ENCODE measurements at places on chromosomes 3 and 15.

GRCh38 chr3:40741729-40742128 lies 217.0 kb downstream of the ZNF621 start:
- DNase-seq: no peak

GRCh38 chr15:64877435-64877834 lies 34.3 kb upstream of the ANKDD1A start:
- no peak for DNase-seq

DNA sequence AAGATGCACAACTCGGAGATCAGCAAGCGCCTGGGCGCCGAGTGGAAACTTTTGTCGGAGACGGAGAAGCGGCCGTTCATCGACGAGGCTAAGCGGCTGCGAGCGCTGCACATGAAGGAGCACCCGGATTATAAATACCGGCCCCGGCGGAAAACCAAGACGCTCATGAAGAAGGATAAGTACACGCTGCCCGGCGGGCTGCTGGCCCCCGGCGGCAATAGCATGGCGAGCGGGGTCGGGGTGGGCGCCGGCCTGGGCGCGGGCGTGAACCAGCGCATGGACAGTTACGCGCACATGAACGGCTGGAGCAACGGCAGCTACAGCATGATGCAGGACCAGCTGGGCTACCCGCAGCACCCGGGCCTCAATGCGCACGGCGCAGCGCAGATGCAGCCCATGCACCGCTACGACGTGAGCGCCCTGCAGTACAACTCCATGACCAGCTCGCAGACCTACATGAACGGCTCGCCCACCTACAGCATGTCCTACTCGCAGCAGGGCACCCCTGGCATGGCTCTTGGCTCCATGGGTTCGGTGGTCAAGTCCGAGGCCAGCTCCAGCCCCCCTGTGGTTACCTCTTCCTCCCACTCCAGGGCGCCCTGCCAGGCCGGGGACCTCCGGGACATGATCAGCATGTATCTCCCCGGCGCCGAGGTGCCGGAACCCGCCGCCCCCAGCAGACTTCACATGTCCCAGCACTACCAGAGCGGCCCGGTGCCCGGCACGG lies 991 bp downstream of the SOX2 start:
- no peak for DNase-seq

GRCh38 chr3:107227091-107227490 lies 150.1 kb upstream of the CCDC54 start:
- no peak for DNase-seq

DNA sequence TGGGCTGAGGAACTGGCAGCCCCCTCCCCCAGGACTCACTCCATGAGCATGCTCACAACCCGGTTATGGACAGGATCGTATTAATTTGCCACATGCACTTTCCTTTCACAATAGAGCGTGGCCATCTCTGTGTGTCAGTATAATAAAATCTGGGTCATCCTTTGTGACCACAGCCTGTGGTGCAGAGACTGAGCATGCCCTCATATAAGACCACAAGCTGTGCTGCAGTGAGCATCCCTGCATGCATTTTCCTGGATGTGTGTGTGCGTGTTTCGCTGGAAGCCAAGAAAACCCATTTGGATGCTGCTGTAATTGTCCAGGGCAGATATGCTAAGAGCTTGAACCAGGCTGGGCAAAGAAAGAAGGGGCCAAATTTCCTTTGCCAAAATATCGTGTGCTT lies 39.7 kb downstream of the CYP11A1 start:
- no peak for DNase-seq

GRCh38 chr3:187085933-187086332 lies 53.4 kb downstream of the RPL39L start:
- no peak for DNase-seq

- DNase-seq: no peak
These were observed 180.2 kb upstream of the CBLB start for GRCh38 chr3:106048946-106049481.

- no peak for DNase-seq
These were observed 692.3 kb downstream of the ZPLD1 start for GRCh38 chr3:103127098-103127630.

- no peak for DNase-seq
These were observed 655 bp upstream of the TMOD3 start for GRCh38 chr15:51828621-51829375.

- no peak for DNase-seq
These were observed 102.5 kb upstream of the PDZRN3 start for GRCh38 chr3:73727117-73727821.

GRCh38 chr3:108494906-108495531 lies 15.4 kb downstream of the MYH15 start:
- no peak for DNase-seq

DNA sequence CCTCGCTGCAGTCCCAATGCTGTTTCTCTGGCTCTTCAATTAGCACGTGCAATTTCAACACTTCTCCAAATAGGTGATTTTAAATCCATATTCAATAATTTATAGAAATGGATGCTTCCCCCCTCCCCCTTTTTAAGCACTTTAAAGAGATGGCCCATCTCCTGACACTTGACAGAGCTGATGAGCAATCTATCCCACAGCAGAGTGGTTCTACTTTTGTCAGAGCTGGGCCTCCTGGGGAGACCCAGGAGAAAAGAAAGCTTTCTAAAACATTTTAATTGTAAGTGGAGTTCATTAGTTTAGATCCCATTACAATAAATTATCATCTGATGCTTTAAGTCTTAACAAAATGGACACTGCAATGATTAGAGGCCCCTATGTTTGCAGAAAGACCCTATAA lies 127.7 kb downstream of the SHQ1 start:
- no peak for DNase-seq

- no peak for DNase-seq
These were observed 261.4 kb upstream of the MME start for GRCh38 chr3:154818676-154819255.

GRCh38 chr15:72389231-72389630 lies 8.9 kb upstream of the TMEM202 start:
- DNase-seq: no peak

DNA sequence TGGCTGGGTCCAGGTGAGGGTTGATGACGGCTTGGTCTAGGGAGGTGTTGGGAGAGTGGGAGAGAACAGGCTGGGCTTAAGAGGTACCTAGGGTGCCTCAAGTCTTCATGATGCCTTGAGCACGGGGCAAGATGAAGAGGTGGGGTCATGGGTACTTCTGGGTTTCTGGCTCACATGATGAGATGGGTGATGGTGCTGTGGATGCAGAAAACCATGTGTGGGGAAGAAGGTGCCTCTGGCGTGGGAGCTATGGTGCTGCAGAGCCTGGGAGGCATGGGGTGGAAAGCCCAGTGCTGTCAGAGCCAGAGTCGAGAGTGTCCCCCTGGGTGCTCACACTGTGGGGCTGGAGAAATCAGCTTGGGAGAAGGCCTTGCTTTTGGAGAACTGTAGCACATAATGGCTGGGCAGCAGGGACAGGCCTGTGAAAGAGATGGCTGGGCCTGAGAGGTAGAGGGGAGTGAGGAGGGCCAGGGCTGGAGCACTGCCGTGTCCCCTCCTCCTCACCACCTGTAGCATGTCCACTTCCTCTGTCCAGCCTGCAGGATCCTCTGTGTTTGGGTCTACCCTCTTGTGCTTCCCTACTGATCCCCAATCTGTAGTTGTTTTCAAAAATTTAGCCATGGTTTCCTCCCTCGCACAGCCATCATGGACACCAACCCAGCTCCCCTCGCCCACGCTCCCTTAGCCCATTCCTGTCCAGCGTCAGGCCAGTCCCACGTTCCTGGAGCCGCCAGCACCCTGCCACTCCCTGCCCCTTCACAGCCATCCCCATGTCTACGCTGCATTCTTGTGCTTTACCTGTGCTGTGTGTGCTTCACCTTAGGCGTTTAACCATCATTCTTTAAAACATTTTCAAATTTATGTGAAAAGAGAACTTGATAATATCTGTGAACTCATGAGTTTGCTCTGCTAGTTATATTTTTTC lies 132.0 kb downstream of the EEFSEC start:
- DNase-seq: no peak

GRCh38 chr15:77456746-77457145 lies 36.1 kb downstream of the HMG20A start:
- no peak for DNase-seq

DNA sequence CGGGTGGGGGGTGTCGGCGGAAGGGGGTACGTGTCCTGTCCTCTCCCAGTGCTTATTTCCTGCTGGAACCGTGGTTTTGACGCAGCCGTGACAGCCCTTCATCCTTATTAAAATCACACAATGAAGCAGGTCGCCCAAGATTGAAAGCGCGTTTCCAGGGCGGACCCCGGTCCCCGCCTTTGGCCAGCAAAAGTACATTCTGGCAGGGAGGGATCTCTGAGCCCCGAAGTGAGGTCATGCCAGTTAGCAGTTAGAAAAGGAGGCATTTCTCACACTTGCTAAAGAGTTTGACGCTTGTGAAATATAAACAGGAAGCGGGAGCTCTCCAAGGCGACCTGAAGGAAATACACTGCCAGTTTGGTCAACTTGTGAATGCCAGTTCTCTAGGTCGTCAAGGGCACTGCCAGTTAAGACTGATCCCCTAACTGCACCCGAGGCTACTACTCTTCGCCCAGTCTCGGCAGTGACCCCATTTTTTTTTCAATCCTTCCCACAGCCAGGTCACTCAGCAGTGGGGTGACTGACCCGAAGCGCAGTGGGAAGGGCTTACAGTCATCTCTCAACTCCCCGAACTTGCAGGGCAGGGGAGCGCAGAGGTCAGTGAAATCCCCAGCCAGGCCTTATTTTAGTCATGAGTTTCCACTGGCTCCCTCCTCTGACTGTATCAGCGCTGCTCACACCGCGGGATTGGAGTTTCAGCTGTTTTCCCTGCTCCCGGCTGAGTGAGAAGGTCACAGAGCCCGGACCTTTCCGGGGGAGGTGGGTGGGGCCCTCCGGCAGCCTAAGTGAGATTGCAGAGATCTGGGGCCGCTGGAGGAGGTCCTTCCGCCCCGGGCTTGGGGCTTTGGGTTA lies 2.0 kb upstream of the BHLHE40 start:
- no peak for DNase-seq

GRCh38 chr15:74200871-74201419 lies 1.6 kb downstream of the STRA6 start:
- no peak for DNase-seq

GRCh38 chr15:55970286-55970685 lies 23.1 kb downstream of the NEDD4 start:
- DNase-seq: no peak

DNA sequence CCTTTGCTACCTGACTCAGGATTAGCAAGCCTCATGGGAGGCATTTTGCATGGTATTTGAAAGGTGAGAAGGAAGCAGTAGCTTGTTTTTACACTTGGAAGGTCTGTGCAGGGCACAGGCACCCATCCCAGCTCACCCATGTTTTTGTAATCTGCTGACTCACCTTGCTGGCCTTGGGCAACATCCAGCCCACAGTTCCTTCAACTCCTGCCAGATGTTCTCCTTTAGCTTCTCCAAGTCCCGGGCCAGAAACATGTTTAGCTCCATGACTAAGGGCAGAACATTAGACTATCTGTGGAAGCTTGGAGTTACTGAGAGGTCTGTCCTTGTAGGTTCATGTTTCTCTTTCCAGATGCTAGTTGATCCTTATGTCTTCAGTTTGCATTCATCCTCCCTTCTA lies 12.4 kb upstream of the ZNF770 start:
- no peak for DNase-seq

- no peak for DNase-seq
These were observed 18.2 kb downstream of the EIF3J start for GRCh38 chr15:44554934-44555723.

DNA sequence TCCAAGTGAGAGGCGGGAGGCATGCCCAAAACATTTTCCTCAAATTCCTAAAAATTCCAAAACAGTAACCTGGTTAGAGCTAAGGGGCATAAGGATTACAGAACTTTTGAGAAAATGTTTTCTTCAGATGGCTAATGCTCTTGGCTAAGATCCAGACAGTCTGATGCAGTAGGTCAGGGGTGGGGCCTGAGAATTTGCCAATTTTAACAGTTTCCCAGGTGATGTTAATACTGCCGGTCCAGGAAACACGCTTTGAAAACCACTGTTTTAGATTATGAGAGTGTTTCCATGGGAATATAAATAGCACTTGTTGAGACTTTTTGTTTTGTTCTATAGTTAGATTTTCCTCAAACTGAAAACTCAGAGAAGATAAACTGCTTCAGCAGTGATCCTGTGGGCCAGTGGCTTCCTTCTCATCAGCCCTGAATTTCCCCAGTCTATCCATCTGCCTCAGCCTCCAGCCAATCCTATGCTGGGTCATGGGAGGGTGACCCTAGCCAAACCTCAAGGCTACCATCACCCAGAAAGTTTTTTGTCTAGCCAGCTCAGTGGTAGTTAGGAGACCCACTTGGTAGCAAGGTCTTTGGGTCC lies 71.6 kb upstream of the ACP3 start:
- no peak for DNase-seq

GRCh38 chr3:97979610-97980009 lies 7.4 kb upstream of the RIOX2 start:
- no peak for DNase-seq

DNA sequence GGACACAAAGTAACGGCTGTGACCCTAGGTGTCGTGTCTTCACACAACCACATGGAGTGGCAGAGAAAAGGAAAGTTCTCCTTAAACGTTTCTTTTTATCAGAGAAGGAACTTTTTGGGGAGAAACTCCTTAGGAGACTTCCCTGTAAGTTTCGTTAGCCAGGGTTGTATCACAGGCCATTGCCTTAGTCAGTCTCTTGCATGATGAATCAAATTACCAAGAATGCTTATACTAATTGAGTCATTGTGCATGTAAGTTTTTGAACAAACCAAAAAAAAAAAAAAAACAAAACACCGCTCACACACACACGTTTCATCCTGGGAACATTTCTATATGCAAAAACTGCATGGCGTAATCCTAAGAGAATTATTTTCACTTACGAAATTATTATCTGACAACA lies 150.4 kb upstream of the SATB1 start:
- no peak for DNase-seq

- DNase-seq: no peak
These were observed 149.1 kb downstream of the NFKBIZ start for GRCh38 chr3:101998256-101998926.

- DNase-seq: peak; percentile 42
These were observed 54.4 kb upstream of the EHHADH start for GRCh38 chr3:185308126-185308754.

GRCh38 chr3:12356996-12357395 lies 68.1 kb downstream of the PPARG start:
- DNase-seq: no peak

GRCh38 chr15:33735637-33736247 lies 232.6 kb upstream of the CHRM5 start:
- peak; percentile 30 for DNase-seq

All from HEK293T (cell line).